ENCODE measurements at places on chromosomes 3 and 15. TPM values are rescaled to one million over a fixed set of nuclear protein-coding genes. Genes with fewer than 3 reads are reported as not detected.

- DNase-seq = no peak
These were observed 378.2 kb upstream of the AZI2 start for GRCh38 chr3:28726840-28727239.

DNA sequence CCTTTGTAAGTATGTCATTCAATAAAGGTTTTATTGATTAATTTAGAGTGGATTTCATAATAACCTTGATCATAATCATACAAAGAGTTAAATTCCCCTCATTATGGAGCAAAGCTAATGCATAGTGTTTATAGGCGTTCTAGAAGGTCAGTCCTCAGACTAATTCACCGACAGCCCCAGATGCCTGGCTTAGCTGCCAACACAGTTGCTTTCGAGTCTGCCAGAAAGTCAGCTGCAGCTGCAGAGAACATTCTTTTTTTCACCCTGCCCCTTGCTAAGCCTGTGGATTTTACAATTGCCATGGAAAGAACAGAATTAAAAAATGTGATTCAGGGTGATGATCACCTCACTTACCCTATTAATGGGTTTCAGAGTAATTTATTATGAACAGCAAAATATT is 21.2 kb downstream of the CADM2 start:
- no peak for DNase-seq

DNA sequence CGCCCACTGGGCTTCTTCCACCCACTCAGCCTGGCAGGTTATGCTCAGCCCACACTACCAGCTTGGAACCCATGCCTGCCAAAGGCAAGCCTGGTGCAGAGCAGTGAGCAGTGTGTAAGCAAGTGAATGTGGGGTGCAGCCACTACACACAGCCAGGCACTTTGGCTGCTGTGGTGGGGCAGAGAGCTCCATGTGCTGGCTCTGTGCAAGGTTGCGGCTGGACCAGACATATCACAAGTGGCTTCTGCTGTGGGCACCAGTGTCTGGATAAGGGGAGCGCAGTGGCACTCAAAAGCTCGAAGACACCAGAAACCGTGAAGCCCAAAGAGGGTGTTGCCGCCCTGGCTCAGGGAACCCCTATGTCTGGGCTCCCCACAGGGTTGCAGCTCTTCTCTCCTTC is 563.7 kb downstream of the SI start:
- DNase-seq = no peak

The AQP9 gene
- polyA plus RNA-seq = 0.08 TPM

GRCh38 chr3:136862617-136863322 is 762 bp downstream of the NCK1 start:
- DNase-seq = no peak

DNA sequence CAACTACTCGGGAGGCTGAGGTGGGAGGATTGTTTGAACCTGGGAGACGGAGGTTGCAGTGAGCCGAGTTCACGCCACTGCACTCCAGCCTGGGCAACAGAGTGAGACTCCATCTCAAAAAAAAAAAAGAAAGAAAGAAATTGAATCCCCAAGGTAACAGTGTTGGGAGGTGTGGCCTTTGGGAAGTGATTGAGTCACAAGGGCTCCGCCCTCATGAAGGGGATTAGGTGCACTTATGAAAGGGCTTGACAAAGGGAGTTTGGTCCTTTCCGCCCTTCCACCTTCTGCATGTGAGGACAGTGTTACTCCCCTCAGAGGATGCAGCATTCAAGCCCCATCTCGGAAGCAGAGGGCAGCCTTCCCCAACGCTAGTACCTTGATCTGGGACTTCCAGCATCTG is 21.3 kb downstream of the POC1A start:
- no peak for DNase-seq

GRCh38 chr15:70014860-70015490 is 82.7 kb downstream of the TLE3 start:
- DNase-seq = no peak

- no peak for DNase-seq
These were observed 60.6 kb downstream of the MAGI1 start for GRCh38 chr3:65978116-65978515.

DNA sequence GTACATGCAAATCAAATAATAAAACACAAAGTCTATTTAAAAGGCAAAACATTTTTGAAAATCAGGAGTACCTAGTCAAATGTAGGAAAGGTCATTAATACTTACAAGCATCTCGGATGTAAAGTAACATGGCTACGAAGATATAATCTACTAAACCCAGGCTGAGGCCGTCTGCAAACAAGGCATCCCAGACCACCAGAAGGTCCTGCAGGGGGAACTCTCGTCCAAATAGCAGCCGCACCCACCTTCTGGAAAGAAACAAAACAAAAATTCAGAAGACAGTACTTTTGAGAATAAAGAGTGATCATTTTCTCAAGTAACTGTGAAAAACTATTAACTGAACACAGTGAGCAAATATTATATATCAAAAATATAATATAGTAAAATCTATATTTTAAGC is 423.1 kb downstream of the PLCL2 start:
- no peak for DNase-seq

The CCDC32 gene
- polyA plus RNA-seq = 29.9 TPM

The PTH1R gene
- polyA plus RNA-seq = 185 TPM

The ZDHHC23 gene
- polyA plus RNA-seq = 10.8 TPM

- DNase-seq = no peak
These were observed 44.4 kb downstream of the CSNK1G1 start for GRCh38 chr15:64311566-64311965.

DNA sequence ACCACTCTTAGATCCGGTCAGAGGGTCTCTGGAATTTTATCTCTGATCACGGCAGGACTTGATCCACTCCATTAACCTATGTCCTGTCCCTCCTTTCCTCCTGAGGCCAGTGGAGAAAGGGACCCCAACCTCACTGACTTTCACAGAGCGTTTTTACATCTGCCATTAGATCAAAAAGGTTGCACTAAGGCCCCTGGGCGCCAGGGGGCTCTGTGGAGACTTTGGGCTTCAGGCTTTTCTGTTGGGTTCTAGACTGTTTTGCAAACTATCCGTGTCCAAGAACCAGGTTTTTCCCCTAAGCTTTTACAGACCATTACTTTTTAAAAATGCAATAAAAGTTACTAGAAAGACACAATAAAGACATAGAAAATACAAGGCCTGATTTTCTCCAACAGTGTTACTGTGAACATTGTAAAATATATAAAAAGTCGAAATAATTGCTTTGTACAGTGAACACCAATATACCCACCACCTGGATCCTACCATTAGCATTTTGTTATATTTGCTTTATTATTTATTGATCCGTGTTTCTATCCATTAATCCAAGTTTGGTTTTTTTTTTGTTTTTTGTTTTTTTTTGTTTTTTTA is 159.7 kb downstream of the POLR2M start:
- peak; percentile 7 for DNase-seq

The MCF2L2 gene
- 0.71 TPM for polyA plus RNA-seq

DNA sequence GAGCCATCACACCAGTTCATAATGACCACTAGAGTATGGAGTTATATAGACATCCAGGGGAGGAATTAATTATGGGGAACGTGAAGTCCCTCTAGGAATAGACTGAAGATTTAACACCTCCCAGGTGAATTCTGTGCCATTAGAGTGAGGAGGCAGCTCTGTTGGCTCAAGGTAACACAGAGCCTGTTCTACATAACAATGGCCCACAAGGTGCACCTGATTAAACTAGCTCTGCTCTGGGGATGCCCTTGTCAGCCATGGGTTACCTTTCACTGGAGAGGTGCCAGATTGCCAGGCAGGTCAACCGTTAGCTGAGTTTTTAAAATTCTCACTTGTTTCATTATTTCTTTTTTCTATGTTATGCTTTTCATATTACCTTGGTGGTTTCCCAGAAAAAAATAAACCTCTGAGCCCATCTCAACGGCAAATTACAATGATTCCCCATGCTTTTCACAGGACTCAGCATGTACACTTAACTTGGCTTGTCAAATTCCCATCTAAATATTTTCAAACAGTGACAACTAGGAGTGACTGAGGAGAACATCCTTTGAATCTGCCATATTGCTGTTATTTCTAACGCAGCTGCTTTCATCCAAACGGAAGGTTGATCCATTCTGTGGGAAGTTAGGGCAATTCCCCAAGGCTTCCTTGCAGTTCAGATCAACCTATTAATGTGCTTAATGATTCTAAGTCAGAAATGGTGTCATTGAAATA is 512.9 kb downstream of the MCTP2 start:
- no peak for DNase-seq

GRCh38 chr3:127853681-127854080 is 31.4 kb upstream of the MGLL start:
- DNase-seq = no peak

The GNAT1 gene
- polyA plus RNA-seq = not detected

The KNL1 gene
- polyA plus RNA-seq = 18.6 TPM

GRCh38 chr3:136819731-136820679 is 1.1 kb downstream of the SLC35G2 start:
- no peak for DNase-seq

DNA sequence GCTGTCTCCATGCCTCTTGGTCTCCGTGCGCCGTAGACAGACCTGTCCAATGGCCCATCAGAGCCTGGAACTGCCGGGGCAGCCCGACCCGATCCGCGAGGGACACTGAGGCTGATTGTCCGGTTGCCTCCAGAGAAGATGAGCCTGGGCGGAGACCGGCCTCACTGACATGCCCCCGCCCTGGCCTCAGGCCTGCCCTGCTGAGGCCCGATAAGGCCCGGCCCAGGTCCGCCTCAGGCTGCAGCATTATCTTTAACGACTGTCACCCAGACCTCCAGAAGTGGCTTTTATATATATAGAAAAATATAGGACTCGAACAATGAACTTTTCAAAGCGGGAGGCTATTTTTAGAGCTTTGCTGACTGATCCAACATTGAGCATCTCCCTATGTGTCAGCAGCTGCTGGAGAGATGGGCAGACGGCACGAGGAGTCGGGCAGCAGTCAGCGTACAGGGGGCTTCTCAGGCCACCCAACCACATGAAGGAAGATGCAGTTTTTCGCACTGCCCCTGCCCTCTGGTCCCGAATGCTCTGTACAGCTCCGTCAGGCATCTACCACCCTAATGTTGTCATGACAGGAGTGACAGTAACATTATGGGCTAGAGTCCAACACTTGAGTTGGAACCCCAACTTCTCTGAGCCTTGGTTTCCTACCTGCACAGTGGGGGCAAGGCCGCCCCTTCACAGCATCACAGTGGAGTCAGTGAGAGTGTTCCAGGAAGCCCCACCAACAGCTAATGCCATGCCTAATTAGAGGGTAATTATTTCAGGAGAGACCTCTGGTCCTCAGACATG is 112.0 kb upstream of the RPL32 start:
- DNase-seq = no peak

The MINAR1 gene
- 1.1 TPM for polyA plus RNA-seq

The ZNF774 gene
- 4.1 TPM for polyA plus RNA-seq

The CCK gene
- polyA plus RNA-seq = 0.23 TPM

The ITPKA gene
- 0.50 TPM for polyA plus RNA-seq

GRCh38 chr3:152229692-152230091 is 39.0 kb upstream of the MBNL1 start:
- no peak for DNase-seq

- DNase-seq = no peak
These were observed 786.4 kb downstream of the MCTP2 start for GRCh38 chr15:95017666-95018328.

- no peak for DNase-seq
These were observed 290.4 kb downstream of the FAM43A start for GRCh38 chr3:194976049-194976451.

The LNP1 gene
- 10.2 TPM for polyA plus RNA-seq

DNA sequence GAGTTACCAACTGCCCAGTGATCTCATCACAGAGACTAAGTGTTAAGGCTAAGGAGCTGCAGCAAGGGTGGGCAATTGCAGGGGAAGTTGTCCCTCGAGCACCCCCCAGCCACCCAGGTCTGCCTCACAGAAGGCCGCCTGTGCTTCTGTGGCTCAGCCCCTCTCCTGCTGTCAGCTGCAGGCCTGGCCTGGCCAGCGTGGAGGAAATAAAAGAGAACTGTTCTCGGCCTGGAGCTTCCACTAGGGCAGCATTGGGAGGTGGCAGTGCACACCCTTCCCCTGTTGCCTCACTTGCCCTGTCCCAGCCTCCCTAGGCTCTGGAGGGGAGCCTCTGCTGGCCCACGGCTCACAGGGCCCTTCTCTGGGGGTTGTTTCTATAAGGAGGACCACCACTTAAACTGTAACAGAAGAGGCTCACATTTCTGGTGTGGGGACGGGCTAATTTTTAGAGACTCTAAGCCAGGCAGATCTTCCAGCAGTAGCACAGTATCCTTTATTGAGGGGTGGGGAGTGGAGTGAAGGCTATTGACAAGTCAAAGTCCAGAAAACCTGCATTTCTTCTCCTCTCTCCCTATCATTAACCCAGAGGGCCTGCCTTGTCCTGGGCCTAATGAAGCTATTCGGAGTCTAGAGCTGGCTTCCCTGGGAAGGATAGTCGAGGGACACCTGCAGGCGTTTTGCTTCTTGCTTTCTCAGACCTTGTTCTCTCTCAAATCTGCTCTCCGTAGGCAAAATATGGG is 75.6 kb upstream of the ADPGK start:
- no peak for DNase-seq

Data from right renal cortex interstitium (tissue), 3 donors.